ENCODE measurements at places on chromosomes 5 and 9. TPM values are rescaled to one million over a fixed set of nuclear protein-coding genes. Genes with fewer than 3 reads are reported as not detected.

DNA sequence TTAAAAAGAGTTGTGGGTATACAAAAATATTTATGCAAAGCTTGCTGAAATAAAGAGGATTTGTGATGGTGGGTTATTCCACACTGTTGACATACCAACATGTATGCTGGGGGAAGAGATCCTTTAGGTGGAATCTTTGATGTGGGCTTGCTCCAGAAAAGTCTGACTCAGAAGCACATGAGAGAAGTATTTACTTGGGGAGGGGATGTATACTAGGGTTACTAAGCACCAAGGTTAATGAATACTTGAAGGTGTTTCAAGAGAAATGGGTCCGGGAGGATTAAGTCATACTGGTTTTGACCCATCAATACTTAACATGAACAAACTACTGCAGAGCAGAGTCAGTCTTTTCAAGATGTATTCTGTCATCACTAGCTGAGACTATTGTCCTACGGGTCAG is 316.4 kb upstream of the GRIN3A start:
- no peak for DNase-seq

DNA sequence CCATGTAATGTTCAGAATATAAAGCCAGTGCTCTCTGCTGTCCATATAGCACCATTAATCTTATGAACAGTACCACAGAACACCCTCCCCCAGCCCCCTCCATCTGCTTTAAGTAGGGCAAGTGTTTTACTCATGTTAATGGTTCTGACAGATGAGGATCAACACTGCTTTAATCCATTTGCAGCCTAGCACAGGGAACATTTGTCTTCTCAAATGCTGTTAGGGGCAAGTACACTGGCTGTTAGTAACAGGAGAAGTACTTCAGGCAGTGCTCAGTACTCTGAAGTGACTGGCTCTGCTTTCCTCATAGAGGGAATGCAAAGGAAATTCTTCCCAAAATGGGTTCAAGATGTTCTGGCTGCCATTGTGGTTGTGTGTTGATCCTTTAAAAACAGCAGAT is 202.6 kb downstream of the DCP2 start:
- no peak for DNase-seq

The FER gene
- 11.6 TPM for polyA plus RNA-seq

The SARDH gene
- 0.12 TPM for polyA plus RNA-seq

GRCh38 chr9:135613946-135614805 is 25.2 kb downstream of the GLT6D1 start:
- DNase-seq: no peak

DNA sequence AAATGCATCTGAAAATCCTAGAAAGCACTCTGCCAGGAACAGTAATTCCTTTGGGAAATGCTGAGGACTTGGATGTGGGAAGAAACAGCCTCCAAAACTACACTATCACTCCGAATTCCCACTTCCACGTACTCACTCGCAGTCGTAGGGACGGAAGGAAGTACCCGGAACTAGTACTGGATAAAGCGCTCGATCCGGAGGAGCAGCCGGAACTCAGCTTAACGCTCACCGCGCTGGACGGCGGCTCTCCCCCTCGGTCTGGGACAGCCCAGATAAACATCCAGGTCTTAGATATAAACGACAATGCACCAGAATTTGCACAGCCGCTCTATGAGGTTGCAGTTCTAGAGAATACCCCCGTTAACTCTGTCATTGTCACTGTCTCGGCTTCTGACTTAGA is 786 bp downstream of the PCDHB3 start:
- no peak for DNase-seq

GRCh38 chr5:2748861-2749513 is 2.5 kb downstream of the IRX2 start:
- no peak for DNase-seq

DNA sequence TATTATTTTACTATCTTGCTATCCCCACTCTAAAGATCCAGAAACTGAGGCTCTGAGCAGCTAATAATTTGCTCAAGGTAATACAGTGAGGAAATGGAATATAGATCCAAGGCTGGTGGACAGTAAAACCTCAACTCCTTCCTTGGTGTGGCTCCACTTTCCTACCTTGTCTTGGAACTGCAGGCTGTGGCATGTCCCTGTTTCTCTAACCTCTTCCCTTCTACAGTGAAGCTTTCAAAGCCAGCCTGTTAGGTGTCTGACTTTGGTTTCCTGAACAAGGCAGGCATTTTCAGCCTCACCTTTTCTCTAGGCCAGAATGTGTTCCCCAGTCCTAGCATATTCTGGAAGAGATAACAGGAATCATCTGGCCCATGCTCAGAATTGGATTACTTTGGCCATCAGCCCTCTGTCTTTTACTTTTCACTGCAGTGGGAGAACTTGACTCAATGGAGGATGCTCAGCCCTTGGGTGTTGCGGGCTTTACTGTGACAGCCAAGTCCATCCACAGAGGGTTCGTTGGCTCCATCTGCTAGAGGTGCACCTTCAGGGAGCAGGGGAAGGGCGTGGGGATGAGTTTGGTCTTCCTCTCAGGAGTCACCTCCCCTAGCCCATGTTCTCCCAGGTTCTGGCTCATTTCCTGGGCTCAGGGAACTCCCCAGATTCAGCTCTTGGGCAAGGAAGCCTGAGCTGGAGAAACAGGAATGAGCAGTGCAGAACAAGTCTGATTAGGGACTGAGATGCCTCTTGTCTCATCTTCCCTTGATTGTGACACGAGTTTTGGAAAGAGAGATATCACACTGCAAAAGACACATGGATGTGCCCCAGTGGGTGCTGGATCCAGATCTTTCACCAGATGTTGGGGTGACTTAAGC is 1.1 kb downstream of the NIPAL4 start:
- DNase-seq: no peak

The SLC6A18 gene
- polyA plus RNA-seq: not detected

The ELOVL7 gene
- polyA plus RNA-seq: 0.05 TPM

DNA sequence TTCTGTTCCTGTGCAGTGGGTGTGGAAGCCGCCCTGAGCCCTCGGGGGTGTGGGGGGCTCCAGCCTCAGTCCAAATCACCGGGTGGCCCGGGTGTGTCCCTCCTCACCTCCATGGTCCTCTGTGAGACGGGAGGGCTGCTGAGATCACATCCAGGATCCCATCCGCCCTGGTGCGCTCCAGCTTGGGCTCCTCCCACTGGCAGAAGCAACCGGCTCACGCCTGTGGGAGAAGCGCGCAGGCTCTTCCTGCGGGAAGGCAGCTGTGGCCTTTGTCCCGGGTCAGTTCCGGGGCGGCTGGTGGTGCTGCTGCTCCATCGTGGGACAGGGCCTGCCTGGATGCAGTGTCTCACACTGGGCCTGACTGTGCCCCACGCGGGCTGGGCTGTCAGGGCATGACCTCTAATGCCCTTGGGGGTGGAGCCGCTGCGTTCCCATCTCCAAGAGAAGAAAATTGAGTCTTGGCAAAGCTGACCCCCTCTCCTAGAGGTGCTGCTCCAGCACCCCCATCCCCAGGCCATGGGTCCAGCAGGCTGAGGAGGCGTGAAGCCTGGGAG is 18.5 kb downstream of the OLFM1 start:
- DNase-seq: no peak

GRCh38 chr9:127570533-127571111 is 41.5 kb upstream of the STXBP1 start:
- DNase-seq: no peak

GRCh38 chr9:96599298-96599697 is 20.3 kb downstream of the CDC14B start:
- no peak for DNase-seq

GRCh38 chr5:171432076-171432475 is 12.6 kb downstream of the FGF18 start:
- no peak for DNase-seq

GRCh38 chr9:36862206-36863145 is 171.6 kb downstream of the PAX5 start:
- no peak for DNase-seq

The CDC20B gene
- not detected for polyA plus RNA-seq

GRCh38 chr5:179609834-179610108 is 13.7 kb downstream of the HNRNPH1 start:
- no peak for DNase-seq

The DBH gene
- polyA plus RNA-seq: not detected

GRCh38 chr5:170634256-170634990 is 130.6 kb downstream of the KCNIP1 start:
- no peak for DNase-seq

The HK3 gene
- polyA plus RNA-seq: not detected

GRCh38 chr9:16664211-16664610 is 206.3 kb downstream of the BNC2 start:
- no peak for DNase-seq

The C9 gene
- not detected for polyA plus RNA-seq

DNA sequence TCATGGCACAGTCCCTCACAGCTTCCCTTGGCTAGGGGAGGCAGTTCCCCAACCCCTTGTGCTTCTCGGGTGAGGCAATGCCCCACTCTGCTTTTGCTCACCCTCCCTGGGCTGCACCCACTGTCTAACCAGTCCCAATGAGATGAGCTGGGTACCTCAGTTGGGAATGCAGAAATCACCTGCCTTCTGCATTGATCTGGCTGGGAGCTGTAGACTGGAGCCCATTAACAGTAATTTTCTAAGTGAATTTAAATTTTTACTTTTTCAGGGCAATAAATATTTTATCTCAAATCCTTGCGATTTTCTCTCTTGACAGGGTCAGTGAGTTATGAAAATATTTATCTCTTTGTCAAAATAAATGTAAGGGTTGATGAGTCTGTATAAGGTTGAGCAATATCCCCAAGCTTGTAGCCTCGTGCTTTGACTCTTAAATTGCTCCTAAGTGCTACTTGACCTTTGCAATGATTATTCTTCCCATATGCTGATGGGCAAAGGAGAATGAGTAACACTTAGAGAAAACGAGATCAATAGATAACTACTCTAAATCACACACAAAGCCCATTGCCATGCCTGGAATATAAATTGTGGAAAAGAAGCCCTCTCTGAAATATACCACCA is 82.1 kb upstream of the MOCS2 start:
- no peak for DNase-seq

GRCh38 chr5:175216991-175217390 is 227.0 kb downstream of the DRD1 start:
- no peak for DNase-seq

DNA sequence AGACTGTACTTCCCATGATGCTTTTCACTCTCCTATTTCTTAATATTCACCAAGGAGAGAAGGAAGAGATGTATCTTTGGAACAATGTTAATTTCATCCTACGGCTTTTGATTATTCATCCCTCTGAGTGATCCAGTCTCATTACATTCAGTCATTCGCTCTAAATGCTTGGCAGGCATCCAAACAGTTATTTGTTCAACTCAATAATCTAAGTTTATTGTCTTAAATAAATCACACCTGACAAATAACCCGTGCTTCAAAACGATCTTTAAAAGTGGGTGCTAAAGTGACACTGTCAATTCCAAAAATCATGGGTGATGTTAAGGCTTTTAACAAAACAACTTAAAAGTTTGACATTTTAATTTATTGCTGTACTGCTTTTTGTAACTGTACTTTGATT is 233.1 kb downstream of the RASEF start:
- no peak for DNase-seq

DNA sequence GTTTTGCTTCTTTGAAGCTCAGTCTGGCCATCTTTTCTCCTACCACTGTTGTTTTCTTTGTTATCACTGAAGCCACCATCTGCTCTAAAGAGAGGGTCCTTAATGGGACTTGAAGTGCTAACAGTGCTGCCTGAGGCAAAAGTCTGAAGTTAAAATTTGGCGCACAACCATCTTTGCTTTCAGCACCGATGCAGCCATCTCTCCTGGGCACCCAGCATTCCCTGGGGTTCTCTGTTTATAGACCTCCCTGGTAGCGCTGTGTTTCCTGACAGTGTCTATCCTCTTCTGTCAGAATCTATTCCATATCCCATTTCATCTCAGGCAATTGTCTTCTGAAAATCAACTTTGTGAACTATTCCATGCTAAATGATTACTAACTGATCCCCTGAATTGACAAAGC is 491.5 kb upstream of the MPDZ start:
- no peak for DNase-seq

GRCh38 chr5:57468481-57469163 is 14.0 kb downstream of the ACTBL2 start:
- DNase-seq: peak; percentile 46

GRCh38 chr9:126985870-126986498 is 71.4 kb downstream of the RALGPS1 start:
- DNase-seq: no peak

The TUSC1 gene
- polyA plus RNA-seq: 4.6 TPM

The C9orf153 gene
- polyA plus RNA-seq: not detected

The IFNA21 gene
- not detected for polyA plus RNA-seq

Data from BJ (cell line).